DND-41 (cell line): ENCODE measurements at places on chromosomes 7 and 10.

GRCh38 chr10:74097776-74098175 lies 52.9 kb downstream of the AP3M1 start:
- no peak for DNase-seq

DNA sequence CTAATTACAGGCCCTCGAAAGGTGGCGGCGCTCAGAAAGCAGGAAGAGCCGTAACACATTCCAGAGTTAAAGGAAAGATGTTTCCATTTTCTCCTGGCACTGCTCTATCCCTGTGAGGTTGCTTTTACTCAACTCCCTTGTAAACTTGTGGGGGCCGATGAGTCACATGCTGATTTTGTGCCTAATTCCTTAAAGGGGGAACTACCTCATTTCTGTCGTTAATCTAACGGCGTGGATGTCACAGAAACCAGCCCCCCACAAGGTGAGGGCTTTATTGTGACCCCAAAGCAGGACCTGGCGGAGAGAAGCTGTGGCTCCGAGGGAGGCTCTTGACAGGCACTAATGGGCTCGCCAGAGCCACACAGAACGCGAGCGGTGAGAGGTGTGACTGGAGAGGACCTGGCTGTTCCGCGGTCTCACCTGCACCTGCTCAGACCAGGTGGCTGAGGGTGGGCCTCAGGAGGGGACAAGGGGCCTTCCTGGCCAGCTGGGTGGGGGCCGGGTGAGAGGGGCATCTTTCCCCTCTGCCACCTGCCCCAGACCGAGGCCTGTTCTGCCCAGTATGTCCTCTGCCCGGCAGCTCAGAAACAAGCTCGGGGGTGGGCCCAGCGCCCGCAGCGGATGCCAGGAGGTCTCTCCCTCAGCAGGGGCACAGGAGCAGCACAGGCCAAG lies 50.9 kb downstream of the CALML3 start:
- no peak for DNase-seq

- no peak for DNase-seq
Measured at GRCh38 chr10:119775529-119775928, 49.7 kb downstream of the INPP5F start.

DNA sequence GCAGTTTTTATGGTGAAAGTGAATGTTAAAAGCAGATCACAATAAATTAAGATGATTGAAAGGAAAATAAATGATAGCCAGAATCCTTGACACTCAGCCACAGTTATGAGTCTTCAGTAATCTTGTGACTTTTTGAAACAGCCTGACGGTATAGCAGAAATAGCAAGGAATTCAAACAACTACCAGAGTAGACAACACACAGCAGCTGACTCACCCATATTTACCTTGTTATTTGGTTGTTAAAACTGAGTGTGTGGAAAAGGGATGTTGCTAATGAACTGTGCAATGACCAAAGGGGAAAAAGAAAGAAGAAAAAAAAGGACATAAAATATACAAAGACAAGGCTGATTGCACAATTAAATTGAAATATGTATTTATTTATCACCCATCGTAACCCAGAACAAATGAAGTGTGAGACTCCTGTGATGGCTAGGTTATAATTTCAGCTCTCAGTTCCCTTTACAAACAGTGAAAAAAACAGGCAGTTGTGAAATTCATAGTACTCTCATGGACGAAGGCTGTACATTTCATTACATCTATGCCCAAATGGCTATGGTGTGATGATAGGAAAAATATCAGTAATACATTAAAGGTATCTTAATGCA lies 1023.0 kb upstream of the SORCS1 start:
- DNase-seq: no peak

DNA sequence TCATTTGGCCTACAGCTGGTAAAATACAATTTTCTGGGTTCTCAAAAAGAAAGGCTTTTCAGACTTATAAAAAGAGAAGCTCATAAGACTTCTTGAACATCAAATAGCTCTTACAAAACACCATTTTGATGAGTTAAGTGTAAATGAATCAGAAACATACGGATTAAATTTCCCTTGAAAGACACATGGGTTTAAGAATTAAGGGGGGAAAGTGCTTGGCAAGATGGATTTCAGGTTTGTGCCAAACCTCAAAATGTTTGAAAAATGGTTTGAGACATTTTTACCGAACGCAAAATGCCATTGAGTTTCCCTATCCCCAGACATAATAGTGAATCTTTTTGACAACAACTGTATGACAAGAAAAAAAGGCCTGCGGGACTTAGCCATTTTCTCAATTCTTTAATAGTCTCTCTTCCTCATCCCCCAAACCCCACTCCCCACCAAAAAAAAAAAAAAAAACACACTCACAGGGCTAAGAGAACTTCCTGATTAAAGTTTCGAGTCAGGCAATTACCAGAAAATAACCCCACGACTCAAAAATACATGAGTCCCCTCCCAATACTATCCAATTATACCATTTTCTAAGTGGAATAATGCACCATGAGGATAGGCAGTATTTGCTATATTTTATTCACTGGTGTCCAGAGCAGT lies 260.1 kb downstream of the TRIL start:
- DNase-seq: no peak

- no peak for DNase-seq
Measured at GRCh38 chr7:23205909-23206767, 24.3 kb downstream of the NUP42 start.

- DNase-seq: no peak
Measured at GRCh38 chr10:3468919-3469638, 296.5 kb upstream of the PITRM1 start.

DNA sequence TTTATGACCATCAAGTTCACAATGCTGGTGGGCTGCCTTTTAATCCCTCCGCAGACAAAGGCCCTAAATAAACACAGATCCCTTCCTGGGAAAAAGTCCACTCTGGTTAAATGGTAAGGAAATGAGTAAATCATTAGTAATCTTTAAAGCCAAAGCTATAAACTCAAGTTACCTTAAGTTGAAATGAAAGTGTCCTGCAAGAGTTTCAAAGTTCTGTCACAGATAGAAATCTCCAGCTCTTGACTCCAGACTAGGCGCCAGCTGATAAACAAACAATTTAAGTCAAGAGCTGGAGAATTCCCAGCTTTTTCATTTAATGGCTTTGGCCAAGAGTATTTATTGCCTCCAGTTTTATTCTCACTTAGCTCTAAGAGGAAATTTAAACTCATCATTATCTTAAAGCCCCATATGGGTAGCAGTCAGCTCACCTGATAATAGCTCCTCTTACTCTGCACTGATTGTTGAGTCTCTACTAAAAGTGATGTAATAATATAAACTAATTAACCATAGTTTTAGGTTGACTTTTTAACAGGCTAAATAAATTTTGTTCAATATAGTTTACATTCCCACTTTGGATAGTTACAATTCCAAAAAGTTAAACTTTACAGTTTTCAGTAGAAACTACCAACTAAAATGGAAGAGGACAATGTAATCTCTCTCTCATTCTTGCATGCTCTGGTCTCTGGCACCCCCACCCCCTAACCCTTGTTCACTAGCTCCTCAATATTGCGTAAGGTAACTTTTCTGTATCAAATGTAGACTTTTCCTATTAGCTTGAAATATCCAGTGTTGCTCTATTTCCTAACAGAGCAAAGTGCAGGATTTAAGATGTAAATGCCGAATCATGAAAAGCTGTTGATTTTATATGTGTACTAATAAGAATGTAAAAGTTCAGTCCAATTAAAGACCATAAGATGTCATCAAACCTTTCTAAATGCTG lies 56.1 kb downstream of the HIBADH start:
- DNase-seq: no peak

DNA sequence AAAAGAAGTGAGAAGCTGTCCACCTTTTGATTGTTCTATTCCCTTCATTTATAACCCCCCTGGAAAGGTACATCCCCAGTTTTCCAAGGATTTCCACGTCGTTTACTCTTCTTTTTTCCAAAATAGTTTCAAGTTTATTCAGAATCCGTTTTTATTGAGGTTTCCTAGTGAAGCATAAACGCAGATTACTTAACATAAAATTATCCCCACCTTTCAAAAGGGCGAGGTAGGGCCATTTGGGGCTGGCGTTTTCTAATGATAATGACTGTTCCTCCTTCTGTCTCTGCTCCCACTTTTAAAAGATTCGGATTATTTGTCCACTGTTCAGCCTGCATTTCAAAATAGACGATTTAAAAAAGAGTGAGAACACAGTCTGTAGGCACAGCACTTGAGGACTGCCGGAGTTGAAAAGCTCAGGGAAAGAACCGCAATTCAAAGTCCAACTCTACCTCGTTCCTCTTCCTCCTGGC lies 165.2 kb upstream of the PPP1R3A start:
- no peak for DNase-seq
